ENCODE measurements at places on chromosomes 3 and 15. TPM values are rescaled to one million over a fixed set of nuclear protein-coding genes. Genes with fewer than 3 reads are reported as not detected.

AZI2 gene
- total RNA-seq, result 177 TPM

UBA7 gene
- total RNA-seq, result 3.8 TPM

HRH1 gene
- 14.8 TPM for total RNA-seq

RBP2 gene
- not detected for total RNA-seq

ENTPD3 gene
- 0.28 TPM for total RNA-seq

SI gene
- total RNA-seq, result not detected

DNA sequence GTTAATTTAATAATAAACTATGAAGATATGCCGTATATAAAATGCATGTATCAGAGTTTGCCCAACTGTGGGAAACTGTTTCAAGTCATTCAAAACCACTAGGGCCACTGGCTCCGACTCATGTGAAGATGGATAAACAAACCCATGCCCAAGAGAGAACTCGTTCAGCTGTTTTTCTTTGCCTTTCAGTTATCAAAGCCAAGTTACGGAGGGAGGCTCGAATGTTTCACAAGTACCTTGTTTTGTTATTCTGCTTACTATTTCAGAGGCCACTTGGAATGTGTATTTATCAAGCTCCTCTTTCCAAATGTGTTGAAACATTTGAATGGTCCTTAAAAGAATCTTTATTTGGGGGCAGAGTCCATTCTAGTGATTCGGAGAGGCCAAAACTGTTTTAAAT is 82.1 kb downstream of the DUT start:
- H3K27ac ChIP-seq, result no peak overlapping the region
- DNase-seq, result peak; percentile 54
- no peak overlapping the region for H3K4me3 ChIP-seq
- H3K27me3 ChIP-seq, result no peaks in the 10 kb centered on the region
- H3K4me1 ChIP-seq, result peaks cover 12% of the 10 kb centered on the region

DNA sequence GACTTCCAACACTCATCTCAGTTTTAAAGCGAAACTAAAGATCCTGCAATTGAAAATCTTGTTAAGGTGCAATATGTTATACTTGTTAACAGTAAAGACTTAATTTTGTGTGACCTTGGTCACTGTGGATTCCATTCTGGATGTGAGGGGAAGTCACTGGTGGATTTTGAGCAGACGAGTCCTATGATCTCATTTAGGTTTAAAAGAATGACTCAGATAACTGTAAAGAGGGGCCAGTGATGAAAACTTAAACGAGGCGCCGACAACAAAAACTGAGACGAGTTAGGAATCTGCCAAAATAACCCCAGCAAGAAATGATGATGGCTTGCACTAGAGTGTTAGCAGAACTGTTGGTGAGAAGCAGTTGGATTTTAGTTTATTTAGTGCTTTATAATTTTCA is 56.5 kb downstream of the LRRC28 start:
- H3K36me3 ChIP-seq, result no peaks in the 10 kb centered on the region
- peaks cover 16% of the 10 kb centered on the region for H3K4me1 ChIP-seq
- DNase-seq, result no peak
- no peak overlapping the region for H3K27ac ChIP-seq
- H3K27me3 ChIP-seq, result no peaks in the 10 kb centered on the region

DNA sequence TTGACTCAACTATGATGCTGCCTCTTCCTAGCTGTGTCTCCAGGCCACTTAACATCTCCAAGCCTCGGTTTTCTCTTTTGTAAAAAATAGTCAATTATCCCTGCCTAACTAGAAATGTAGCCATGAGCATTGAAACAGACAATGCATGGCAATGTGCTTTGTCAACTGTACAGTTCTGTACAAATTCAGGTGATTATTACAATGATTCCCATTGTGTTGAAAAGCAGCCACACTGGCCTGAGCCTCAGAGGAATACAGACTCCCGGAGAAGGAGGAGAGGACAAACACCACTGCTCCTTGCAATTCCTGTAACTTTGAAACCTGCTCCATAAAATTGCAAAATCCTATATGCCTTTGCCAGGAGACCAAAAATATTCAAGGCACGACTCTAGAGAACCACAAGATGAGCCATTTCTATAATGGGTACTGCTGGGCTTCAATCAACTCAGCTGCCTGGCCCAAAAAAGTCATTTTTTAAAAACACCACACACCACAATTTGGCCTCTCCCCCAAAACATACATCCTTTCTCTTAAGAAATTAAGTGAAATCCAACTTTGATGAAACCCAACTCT is 28.6 kb downstream of the DAPK2 start:
- H3K36me3 ChIP-seq, result peaks cover 4% of the 10 kb centered on the region
- no peaks in the 10 kb centered on the region for H3K27me3 ChIP-seq
- peak overlapping the region; percentile 50 for H3K27ac ChIP-seq

DNA sequence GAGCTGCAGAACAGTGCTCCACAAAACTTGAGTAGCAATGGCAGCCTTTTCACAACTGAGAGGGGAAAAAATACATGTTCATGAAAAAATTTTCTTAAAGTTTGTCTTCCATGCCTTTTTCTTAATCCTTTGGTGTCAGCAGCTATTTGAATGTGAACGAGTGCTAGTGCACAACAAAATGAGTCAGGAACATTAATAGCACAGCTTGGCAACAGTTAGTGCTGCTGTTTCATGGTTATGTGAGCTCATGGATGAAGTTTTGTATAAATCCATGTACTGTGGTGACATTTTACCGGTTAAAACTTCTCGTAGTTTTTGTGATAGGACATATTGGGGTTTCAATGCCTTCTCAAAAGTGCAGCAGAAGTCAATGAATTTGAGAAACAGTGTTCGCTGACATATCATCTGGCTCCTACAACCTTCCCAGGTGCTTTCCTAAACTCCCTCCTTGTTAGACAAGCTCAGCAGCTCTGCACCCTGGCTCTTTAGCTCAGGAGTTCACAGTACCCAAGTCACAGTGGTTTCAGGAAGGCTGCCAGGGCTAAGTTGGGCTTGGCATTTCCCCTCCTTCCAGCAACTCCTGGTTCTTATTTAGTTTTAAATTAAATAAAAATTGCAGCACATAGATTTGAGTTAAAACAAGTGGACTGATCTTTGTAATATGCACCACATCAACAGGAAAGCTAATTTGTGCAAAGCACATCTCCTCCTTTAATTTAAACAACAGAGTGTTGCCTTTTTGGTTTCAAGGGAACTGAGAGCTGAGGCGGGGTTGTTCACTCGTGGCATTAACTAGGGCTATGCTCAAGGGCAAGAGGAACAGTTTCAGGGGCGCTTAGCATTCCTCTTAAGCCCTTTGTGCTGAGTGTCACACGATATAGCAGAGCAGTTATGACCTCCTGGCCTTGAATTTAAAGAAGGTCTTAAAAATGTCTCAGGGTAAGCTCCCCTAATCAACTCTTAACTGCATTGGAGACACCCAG is 362.8 kb downstream of the CHST2 start:
- H3K4me3 ChIP-seq, result no peak overlapping the region
- H3K27ac ChIP-seq, result no peak overlapping the region
- H3K36me3 ChIP-seq, result no peaks in the 10 kb centered on the region
- DNase-seq, result no peak
- no peaks in the 10 kb centered on the region for H3K4me1 ChIP-seq

- no peak overlapping the region for H3K27ac ChIP-seq
- no peak for DNase-seq
- H3K27me3 ChIP-seq, result no peaks in the 10 kb centered on the region
- no peaks in the 10 kb centered on the region for H3K4me1 ChIP-seq
- H3K4me3 ChIP-seq, result no peak overlapping the region
These were observed 149.4 kb downstream of the IMPG2 start for GRCh38 chr3:101170806-101171558.

- no peak overlapping the region for H3K27ac ChIP-seq
- DNase-seq, result no peak
- no peaks in the 10 kb centered on the region for H3K27me3 ChIP-seq
- no peaks in the 10 kb centered on the region for H3K36me3 ChIP-seq
- H3K4me3 ChIP-seq, result no peak overlapping the region
- peaks cover 8% of the 10 kb centered on the region for H3K4me1 ChIP-seq
These were observed 89.6 kb downstream of the FILIP1L start for GRCh38 chr3:100024520-100025303.

DNA sequence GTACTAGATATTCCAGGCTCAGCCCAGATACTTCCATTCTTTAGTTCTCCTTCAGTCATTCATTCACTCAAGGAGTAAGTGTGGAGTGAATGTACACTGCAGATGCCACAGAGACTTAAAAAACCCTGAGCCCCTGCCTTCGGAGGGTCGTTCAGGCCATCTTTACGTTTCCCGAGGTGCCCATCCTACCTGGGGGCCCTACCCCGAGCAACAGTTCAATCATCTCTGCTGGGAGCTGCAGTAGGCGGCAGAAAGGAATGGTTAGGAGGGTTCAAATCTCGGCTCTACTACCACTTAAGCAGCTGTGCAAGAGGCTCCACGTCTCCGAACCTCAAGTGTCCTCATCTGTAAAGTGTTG is 613 bp downstream of the SEC13 start:
- H3K27me3 ChIP-seq, result peaks cover 14% of the 10 kb centered on the region
- H3K4me3 ChIP-seq, result peak overlapping the region; percentile 82
- peak overlapping the region; percentile 95 for H3K27ac ChIP-seq
- DNase-seq, result no peak

DNA sequence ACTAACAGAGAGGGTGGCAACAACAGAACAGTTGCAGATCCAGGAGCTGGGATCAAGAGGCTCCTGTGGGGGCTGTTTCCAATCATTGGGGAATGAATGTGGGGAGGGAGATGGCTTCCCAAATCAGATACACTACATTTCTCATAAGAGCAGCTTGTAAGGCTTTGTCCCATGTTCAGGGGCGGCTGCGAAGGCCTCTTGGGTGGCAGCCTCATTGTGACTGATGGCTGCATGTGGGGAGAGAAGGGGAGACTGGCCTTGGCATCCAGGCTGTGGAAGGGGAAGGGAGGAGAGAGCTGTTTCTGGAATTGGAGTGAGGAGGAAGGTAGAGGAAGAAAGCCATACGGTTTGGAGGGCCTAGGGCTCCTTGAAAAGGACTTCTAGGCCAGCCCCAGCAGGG is 326.6 kb upstream of the RGMA start:
- H3K4me3 ChIP-seq, result no peak overlapping the region
- H3K27ac ChIP-seq, result no peak overlapping the region
- no peak for DNase-seq
- H3K36me3 ChIP-seq, result no peaks in the 10 kb centered on the region
- peaks cover 4% of the 10 kb centered on the region for H3K4me1 ChIP-seq

GRCh38 chr3:49111347-49111746 is 6.8 kb upstream of the QARS1 start:
- H3K27ac ChIP-seq, result no peak overlapping the region
- H3K4me3 ChIP-seq, result no peak overlapping the region

Data from MCF 10A (cell line).